ENCODE measurements at places on chromosomes 2 and 18. TPM values are rescaled to one million over a fixed set of nuclear protein-coding genes. Genes with fewer than 3 reads are reported as not detected.

AMMECR1L gene
- total RNA-seq: 17.1 TPM

TRIM43 gene
- not detected for total RNA-seq

ADRA2B gene
- total RNA-seq: 0.55 TPM

TLX2 gene
- 3.8 TPM for total RNA-seq

STPG4 gene
- total RNA-seq: 6.5 TPM
